Camera-type eye (tissue), 1 donor: ENCODE measurements at places on chromosomes 11 and 22. TPM values are rescaled to one million over a fixed set of nuclear protein-coding genes. Genes with fewer than 3 reads are reported as not detected.

The NLRP6 gene
- 0.22 TPM for total RNA-seq

The DDX6 gene
- 293 TPM for total RNA-seq

The NUDT22 gene
- 22.4 TPM for total RNA-seq

The CALCB gene
- 0.33 TPM for total RNA-seq

The RAG1 gene
- total RNA-seq = 0.93 TPM

The CADM1 gene
- 455 TPM for total RNA-seq

The PDGFB gene
- total RNA-seq = 10.4 TPM

The P2RY2 gene
- 3.8 TPM for total RNA-seq

The FAM168A gene
- 70.3 TPM for total RNA-seq

The APOBEC3H gene
- total RNA-seq = not detected

The IGSF22 gene
- total RNA-seq = 0.44 TPM

The TMEM191C gene
- 1.6 TPM for total RNA-seq

The CNTF gene
- 1.8 TPM for total RNA-seq

The GSTT2 gene
- not detected for total RNA-seq

The SLC22A9 gene
- not detected for total RNA-seq

The MPPED1 gene
- 11.1 TPM for total RNA-seq

The HEPHL1 gene
- not detected for total RNA-seq

The RCOR2 gene
- total RNA-seq = 28.1 TPM

The FXYD2 gene
- total RNA-seq = 2.6 TPM

The MOV10L1 gene
- 5.6 TPM for total RNA-seq

The OR56A3 gene
- not detected for total RNA-seq

The C22orf15 gene
- 0.88 TPM for total RNA-seq

The PPP2R1B gene
- 31.3 TPM for total RNA-seq

The NELL1 gene
- 14.2 TPM for total RNA-seq

The CTSW gene
- total RNA-seq = 0.77 TPM

The PRR5L gene
- 31.0 TPM for total RNA-seq

The PGA4 gene
- total RNA-seq = 1.1 TPM

The POU2AF2 gene
- not detected for total RNA-seq

The EXPH5 gene
- total RNA-seq = 10.3 TPM

The OR2D2 gene
- 0.38 TPM for total RNA-seq

The SYNGR1 gene
- 82.6 TPM for total RNA-seq

The FXYD6 gene
- total RNA-seq = 103 TPM

The GP1BB gene
- 6.6 TPM for total RNA-seq

The DEFB131B gene
- not detected for total RNA-seq

The MYO7A gene
- 51.1 TPM for total RNA-seq

The TMPRSS13 gene
- total RNA-seq = 1.7 TPM

The KCNK4 gene
- 1.8 TPM for total RNA-seq

The HBD gene
- total RNA-seq = not detected

The OR51E2 gene
- 2.1 TPM for total RNA-seq

The SLC25A1 gene
- total RNA-seq = 38.8 TPM

The IL17REL gene
- 0.55 TPM for total RNA-seq

The CYB5R2 gene
- total RNA-seq = 13.6 TPM

The RAB1B gene
- 63.8 TPM for total RNA-seq

The RIN1 gene
- total RNA-seq = 3.0 TPM

The BLID gene
- total RNA-seq = 8.5 TPM

The C11orf52 gene
- total RNA-seq = 1.3 TPM

The ANO5 gene
- 14.8 TPM for total RNA-seq

The SYT13 gene
- 19.8 TPM for total RNA-seq

The OR52I2 gene
- not detected for total RNA-seq

The ABTB2 gene
- total RNA-seq = 17.5 TPM

The FAT3 gene
- 83.2 TPM for total RNA-seq
